Activated naive CD4-positive, alpha-beta T cell (primary cell): ENCODE measurements at places on chromosomes 1 and 21.

DNA sequence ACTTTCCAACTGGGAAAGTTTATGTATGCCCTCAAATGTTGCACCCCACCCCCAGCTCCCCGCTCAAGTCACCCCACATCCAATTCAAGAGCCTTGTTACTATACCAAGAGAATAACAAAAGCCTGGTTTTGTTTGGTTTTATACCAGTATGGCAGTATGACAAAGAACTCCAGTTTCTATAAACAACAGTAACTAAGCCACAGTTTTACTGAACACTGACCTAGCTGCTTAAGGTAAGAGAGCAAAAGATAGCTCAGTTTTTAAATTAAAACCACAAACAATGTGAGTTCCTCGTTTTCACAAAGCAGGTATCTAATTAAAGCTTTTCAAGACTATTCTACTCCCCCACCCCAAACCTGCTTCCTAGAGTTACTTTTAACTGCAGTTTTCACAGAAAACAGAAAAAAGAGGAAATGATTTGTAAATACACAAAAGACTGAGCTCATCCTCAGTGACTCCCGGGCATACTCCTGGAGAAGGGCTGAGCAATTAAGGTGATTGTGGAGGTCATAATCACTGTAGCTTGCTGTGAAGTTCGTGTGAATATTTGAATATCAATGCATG, 59.3 kb upstream of the LHX8 start:
- no peak for DNase-seq

DNA sequence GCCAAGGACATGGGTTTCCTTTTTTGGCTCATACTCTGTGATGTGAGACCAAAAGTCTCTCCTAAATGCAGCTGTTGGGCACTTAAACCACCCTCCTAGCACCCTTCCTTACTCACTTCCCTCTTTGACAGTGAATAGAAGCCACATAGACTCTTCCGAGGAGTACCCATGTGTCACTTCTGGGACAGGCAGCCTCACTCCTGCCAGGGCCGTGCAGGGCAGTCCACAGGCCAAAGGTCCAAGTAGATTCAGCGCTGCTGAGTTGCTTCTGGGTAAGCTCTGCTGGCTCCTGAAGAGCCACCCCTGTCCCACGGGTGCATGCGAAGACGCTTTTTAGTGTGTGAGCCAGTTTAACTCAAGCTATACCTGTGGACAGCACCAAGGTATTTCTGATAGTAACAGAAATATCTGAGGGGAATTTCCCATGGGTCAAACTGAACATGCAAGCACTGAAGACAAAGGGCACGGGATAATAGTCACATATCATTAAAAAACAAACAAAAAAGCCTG, 36.8 kb upstream of the BMP8B start:
- no peak for DNase-seq

DNA sequence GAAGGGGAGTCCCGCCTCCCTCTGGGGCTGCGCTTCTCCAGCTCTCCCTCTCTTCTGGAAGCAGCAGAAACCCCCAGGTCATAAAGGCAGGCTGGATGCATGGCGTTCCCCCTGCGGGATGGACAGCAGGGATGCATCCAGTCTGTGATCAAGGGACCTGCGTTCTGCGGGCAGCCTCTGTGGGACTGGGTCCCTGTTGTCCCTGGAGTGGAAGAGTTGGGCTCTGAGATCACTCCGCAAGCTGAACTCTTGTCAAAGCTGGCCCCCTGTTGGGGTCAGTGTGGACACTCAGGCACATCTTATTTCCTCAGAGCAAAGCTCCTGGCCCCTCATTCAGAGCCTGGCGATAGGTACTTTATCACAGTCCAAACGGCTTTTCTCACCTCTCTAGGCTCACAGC, 341.2 kb downstream of the PTPRU start:
- DNase-seq: no peak

DNA sequence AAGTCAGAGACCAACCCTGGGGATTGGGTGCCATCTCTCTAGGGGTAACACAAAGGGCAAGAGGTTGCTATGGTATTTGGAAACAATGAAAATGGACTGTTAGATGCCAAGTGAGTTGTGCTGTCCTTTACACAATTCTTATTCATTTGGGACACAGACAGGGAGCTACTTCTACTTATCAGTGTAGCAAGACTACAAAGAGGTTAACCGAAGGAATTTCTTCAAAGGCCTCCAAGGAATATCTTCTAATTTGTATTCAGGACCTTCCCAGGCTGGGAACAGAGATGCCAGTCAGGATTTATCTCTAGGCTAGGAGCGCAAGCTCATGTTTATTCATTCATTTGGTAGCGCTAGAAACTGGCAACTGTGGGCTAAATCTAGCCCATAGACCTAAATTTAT, 2.6 kb downstream of the NAXE start:
- DNase-seq: no peak

DNA sequence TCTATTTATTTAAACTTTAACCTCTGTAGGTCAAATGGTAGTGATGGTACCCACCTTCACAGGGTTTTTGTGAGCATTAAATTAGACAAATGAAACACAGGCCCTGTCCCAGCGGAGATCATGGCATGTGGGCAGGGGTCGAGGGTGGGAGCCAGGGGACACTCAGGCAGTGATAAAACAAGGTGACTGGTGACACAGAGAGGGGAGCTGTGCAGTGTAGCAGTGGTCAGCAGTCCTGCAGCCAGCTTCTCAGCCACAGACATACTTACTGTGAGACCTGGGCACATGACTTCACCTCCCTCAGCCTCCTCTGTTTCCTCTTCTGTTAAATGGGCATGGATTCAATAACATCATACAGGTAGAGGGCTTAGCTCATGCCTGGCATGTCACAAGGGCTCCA, 44.9 kb downstream of the SRRM1 start:
- no peak for DNase-seq

DNA sequence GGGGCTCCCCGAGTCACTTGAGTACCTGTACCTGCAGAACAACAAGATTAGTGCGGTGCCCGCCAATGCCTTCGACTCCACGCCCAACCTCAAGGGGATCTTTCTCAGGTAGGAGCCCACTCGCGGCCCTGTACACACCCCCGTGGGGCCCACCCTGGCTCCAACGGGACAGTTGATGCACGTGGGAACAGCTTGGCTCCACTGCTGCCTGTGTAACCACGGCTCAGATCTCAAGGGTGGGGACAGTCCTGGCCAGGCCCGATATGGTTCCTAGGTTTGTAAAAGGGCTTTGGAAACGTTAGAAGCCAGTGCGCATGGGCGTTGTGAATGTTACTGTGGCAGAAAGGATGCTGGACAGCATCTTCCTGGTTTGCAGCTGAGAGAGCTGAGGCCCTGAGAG, 18.8 kb downstream of the PODN start:
- no peak for DNase-seq
